HEK293T (cell line): ENCODE measurements at places on chromosomes 4 and X.

GRCh38 chr4:108060164-108060563 lies 70.5 kb downstream of the HADH start:
- peak; percentile 39 for DNase-seq

DNA sequence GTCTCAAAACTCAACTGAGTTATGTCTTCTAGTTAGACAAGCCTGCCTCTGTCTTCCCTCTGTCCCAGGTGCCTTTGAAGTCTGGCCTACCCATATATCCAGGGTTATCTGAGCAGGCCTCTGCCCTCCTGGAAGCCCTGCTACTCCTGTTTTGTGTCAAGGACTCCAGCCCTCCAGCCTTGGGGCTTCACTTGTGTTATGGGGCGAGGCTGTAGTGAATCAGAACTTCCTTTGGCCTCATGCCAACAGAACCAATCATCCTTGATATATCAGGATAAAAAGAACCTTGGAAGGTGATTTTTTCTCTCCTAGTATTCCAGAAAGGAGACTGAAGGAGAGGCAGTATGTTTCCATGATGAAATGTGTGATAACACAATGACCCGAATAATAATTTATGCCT lies 8.9 kb upstream of the ADGRG4 start:
- DNase-seq, result no peak

DNA sequence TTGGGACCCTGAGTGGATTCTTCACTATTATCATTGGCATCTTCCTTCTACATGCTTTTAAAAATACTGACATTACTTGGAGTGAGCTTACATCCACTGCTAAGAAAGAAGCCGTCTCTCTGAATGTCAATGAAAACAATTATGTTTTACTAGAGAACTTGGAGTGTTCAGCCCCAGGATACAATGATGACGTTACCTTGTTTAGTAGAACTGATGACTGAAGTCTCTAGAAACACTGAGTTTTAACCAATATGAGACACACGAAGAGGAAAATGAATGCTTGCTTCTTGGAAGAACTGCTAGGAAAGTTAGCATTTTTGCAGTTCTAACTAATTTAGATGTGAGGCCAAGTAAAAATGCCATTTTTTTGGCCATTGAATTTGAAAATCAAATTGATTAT lies 19.4 kb downstream of the NIPAL1 start:
- no peak for DNase-seq

- no peak for DNase-seq
Measured at GRCh38 chrX:11655282-11656015, 10.3 kb downstream of the ARHGAP6 start.

GRCh38 chr4:81418572-81418971 lies 53.1 kb downstream of the RASGEF1B start:
- DNase-seq, result no peak

GRCh38 chr4:183478123-183478522 lies 26.7 kb upstream of the ING2 start:
- no peak for DNase-seq

GRCh38 chr4:5027346-5027745 lies 8.1 kb upstream of the CYTL1 start:
- DNase-seq, result no peak

GRCh38 chrX:133493366-133493765 lies 78.1 kb upstream of the GPC4 start:
- DNase-seq, result no peak

DNA sequence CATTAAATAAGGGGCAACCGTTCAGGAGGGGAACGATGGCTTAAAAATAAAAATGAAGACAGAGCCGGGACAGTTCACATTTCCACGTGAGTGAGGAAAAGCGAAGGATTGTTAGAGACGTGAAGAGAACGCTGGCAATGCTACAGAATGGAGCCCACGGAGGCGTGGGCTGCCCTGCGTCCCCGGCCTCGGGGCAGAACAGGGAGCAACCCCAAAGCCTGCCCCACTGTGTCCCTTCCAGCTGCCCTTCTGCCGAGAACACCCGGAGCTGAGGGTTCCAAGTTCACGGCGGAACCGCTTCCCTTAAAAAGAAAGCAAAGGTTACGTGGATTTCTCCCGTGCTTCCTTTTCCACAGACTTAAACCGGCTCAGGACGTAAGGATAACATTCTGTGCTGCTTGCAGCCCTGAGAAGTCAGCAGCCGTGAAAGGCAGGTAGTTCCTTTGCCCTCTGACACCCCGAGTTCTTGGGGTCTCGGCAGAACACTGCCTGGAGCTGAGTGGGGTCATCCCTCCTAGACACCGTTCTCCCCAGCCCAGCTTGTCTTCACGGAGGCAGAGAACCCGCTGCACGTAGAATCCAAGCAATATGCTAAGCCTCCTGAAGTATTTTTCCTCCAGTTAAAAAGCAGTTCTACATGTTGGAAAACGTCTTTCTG lies 14.2 kb downstream of the DHRSX start:
- DNase-seq, result no peak

- DNase-seq, result no peak
Measured at GRCh38 chr4:67712650-67713528, 11.9 kb upstream of the UBA6 start.

GRCh38 chr4:26253968-26254367 lies 66.8 kb upstream of the RBPJ start:
- DNase-seq, result no peak

GRCh38 chrX:139388254-139388653 lies 142.3 kb upstream of the F9 start:
- no peak for DNase-seq

- no peak for DNase-seq
Measured at GRCh38 chr4:8338351-8338961, 68.9 kb downstream of the HTRA3 start.

DNA sequence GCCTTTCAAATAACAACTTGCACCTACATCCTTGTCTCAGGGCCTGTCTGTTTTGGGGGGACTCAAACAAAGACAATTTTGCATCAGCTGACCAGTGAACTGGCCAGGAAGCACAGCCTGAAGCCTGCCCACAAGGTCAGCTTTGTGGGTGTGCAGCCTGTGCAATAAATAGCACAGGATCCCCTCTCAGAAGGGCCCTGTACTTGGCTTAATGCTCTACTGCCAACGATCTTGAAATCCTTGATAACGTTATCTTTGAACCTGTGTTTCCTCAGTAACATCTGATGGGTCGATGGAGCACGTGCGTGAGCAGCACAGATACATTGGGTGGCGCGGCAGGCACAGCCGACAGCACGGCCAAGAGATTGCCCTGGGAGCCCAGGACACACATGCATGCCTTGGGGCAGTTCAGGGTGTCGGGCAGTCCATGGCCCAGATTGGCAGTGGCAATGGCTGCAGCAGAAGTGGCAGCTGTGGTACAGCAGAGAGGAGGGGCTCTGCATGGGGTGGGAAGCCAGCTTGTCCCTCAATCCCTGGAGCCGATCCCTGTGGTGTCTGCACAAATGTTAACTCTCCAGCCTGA lies 58.8 kb upstream of the ATP6AP2 start:
- no peak for DNase-seq

DNA sequence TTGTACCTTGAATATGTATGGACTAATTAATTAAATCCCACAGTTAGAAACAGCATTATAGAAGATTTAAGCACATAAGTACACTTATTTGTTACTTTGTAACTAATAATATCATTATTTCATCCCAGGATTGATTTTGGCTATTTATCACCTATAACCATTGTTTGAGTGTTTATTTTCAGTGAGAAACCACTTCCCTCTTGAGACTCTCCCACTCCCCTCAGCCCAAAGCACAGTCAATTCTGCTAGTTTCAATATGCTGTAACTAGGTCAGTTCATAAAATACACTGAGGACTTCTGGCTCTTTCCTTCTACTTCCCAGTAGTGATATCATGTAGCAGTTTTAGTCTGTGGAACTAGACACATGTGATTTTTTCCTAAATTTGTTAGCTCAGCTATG lies 16.3 kb downstream of the OFD1 start:
- no peak for DNase-seq
